Stimulated activated CD8-positive, alpha-beta memory T cell treated with anti-CD3 and anti-CD28 coated beads, Interleukin-15, amount 100 ng/mL, for 24 hours (primary cell): ENCODE measurements at places on chromosomes 2 and 18.

DNA sequence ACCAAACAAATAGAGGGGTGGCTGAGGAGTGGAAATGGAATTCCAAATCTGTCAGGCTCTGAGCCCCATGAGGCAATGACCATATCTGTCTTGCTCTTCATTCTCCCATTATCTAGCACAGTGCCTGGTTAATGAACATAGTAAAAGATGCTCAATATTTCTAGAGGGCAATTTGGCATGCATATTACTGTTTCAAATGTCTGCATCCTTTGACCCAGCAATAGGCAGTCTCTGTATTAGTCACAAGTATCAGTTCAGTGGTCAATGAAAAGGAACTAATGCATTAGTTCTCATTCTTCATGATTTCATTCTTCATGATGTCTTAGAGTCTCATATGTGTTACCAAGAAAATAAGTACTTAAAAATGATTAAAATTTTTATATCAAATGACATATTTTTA, 28.4 kb upstream of the MALL start:
- DNase-seq: no peak

GRCh38 chr2:60416221-60417008, 137.0 kb downstream of the BCL11A start:
- no peak for DNase-seq

DNA sequence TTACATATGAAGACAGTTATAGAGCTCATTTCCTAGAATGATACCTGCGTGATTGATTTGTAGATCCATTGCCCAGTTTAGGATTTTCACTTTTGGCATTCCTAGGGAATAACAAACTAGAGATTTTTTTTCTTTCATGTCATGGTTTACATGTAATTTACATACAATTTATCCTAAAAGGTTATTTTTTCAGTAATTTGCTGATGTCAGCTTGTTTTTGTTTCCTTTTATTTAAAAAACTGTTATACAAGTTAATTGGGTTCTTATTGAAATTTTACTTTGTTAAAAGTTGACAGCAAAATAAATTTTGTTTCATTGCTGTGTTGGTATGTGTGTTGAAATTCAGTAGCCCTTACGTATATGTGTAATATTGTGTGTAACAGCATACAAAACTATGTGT, 23.4 kb downstream of the MTX2 start:
- no peak for DNase-seq

GRCh38 chr2:76450024-76450475, 739.3 kb upstream of the GCFC2 start:
- DNase-seq: no peak

GRCh38 chr2:27798948-27799645, 27.6 kb downstream of the MRPL33 start:
- no peak for DNase-seq

DNA sequence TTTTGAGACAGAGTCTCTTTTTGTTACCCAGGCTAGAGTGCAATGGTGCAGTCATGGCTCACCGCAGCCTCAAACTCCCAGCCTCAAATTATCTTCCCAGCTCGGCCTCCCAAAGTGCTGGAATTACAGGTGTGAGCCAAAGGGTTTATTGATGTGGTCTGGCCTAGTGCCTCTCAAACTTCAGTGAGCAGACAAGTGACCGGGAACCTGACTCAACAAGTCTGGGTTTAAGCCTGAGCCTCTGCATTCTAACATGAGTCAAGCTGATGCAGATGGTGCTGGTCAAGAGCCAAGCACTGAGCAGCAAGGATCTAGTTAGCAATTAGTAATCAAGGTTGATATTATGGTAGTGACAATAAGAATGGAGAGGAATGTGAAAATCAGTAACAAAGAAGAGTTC, 21.3 kb downstream of the CDK15 start:
- DNase-seq: no peak

DNA sequence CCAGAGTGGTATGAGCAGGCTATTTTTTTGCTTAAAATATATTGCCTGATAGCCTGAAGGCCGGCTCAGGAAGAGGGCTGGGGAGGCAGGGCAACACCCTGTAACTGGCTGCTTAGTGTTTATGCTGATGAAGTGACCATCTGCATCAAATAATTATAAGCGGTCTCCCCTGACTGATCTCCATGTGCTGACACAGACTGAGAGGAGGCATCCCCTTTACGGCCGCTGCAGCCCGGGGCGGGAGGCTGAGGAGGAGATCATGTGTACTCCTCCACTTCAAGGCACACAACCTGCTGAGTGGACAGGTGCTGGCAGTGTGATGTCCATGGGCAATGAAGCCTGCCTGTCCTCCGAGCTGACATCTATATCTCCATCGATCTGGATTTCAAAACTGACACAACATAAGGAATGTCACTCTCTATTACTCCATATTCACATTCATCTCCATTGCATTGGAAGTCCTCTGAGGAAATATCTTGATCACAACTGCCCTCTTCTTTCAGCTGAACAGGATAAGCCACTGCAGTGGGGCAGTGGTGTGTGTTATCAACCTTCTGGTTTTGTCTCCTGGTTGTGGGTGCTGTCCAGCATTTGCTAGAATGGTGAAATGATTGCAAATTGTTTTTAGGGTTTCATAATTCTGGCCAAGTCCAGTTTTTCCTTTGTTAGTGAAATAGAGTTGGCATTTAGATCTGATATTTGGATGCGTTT, 143.5 kb downstream of the AQP4 start:
- DNase-seq: no peak

DNA sequence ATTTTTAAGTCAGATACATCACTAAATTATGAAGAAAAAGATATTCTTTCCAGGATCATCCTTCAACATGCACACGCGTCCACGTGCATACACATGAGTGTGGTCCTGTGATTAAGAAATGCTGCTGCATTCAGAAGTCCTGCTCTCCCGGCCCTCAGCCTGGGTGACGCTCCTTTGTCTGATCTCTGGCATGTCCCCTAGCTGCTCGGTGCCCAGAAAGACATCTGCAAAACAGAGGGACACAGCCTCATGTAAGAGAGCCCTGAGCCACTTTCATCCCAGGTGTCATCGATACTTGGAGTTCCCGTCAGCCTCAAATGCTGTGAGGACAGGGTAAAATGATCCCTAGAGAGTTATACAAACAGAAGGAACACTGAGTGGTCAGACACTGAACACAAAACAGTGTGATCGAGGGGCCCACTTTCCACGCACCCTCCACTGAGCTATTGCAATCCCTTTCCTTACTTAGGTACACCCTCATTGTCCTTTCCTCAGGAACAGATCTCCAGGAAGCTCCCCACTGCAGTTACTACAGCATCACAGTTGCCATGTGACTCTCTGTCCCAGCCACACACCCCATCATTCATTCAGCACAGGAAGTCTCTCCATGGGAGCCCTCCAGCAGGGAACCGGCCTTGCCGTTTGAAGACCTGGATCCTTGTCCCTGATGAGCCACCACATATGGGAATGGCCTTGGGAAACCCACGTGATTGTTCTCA, 32.1 kb downstream of the CRACDL start:
- DNase-seq: no peak

- DNase-seq: no peak
Observed at GRCh38 chr2:238716171-238716570, 131.7 kb upstream of the TWIST2 start.

DNA sequence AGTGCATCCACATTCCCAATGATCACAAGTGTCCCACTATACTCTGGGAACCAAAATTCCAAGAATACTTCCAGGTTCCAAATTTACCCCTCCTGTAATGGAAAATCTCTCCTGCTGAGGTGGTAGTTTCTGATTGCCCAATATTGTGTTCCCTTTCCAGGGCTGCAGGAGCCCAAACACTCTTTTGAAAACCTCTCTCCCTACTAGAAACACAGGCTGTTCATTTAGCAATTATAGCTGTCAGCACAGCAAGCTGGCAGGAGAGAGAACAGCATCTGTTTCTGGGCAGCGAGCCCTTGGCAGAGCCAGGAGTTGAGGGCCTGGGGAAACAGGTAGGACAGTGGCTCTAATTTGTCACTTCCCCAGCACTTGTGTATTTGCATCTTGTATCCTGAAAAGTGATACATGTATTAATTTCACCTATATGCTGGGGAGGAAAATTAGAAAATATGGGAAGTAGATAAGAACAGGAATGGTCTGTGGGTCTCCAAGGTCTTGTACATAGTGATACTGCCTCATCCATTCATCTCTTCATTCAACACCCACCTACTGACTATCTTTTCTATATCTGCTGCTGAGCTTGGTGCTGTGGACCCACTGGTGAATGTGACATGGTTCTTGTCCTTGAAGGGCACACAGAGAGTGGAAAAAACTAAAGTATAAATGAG, 16.9 kb upstream of the PAIP2B start:
- DNase-seq: no peak

GRCh38 chr2:156867201-156867600, 390.3 kb upstream of the GALNT5 start:
- no peak for DNase-seq

GRCh38 chr18:22223254-22223964, 54.0 kb downstream of the GATA6 start:
- DNase-seq: no peak

DNA sequence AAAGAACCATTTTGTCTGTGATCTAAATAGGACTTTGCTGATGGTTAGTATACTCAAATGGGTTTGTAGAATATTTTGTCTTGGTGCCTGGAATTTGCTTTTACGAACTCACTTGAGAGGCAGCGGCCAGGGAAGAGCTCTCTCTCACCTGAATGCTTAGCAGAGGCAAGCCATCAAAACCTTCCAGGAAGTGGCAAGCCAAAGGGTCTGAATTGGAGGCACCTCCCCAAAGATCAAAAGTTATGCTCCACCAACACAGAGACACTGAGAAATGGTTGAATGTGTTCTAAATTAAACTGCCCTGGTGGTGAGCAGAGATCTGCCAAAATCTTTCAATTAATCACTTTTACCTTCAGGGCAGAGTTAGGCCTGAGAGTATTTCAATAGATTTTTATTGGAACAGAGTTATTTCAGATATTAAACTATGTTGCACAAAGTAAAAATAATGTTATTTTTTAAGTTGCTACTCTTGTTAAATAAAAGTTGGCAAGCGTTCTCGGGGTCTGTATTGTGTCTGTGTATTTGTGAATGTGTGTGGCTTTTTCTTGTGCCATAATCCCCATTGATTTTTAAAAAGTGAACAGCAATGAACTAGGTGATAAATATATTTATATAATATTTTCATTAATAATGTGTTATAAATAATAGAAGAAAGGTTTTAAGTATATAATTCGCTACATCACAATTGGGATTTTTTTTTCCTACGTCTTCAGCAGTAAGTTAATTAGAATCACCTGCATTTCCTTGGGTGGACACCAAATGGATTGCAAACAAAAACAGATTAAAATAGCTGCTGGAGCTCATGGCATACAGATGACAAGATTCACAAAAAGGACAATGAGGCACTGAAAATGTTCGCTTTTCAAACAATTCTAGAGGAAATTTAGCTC, 416.1 kb downstream of the ARHGAP15 start:
- no peak for DNase-seq

DNA sequence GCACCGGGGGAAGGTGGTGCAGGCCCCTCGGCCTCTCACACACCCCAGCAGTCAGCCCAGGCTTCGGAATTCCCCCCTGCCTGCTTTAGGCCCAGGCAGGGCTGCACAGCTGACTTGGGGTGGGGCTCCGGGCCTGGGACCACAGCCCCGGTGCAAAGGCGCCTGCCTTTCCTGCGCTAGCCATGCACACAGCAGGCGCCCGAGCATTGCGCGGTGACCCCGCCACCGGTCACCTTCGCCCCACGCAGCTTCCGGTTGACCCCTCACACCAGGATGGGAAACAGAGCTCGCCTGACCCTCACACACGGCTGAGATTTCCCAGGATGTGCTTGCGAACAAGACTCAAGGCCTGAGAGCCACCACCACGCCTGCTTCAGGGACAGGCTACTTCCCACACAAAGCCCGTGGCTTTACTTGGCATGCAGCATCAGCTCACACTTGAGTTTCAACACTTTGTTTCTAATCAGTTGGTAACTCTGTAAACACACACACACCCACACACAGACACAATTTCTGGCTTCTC, 46.0 kb downstream of the SLC66A2 start:
- DNase-seq: no peak

GRCh38 chr18:62413206-62413605, 88.1 kb downstream of the TNFRSF11A start:
- no peak for DNase-seq

GRCh38 chr2:231683292-231684235, 24.8 kb upstream of the PTMA start:
- no peak for DNase-seq

DNA sequence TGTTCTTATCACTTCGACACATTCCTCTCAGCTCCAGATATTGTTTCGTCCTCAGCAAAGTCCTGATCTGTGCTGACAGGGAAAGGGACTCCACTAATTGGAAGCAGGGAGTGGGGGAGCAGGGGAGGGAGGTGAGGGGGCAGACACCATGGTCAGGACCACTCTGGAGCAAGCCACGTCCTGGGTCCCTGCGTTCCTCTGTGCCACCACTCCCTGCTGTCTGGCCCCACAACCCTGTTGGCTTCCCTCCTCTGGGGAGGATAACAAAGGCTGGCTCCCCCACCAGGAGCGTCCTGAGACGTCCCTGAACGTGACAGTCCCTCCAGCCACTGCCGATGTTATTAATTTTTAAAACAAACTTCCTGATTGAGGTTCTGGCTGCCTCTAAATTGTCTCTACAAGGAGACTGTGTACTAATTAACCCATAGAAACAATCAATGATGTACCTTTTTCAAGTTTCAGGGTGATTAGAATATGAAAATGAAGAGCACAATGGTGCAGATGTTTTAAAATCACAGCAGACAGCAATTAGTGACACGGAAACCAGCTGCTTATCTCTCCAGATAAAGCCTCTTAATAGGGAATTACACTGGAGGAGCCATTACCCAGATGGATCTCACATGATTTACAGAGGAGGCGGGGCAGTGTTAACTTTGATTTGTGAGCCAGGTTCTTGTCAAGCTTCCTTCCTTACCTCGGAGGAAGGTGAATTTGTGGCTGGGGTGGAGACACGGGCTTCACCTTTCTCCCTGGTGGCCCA, 257.5 kb downstream of the SETBP1 start:
- no peak for DNase-seq

GRCh38 chr18:79062806-79063205, 6.4 kb upstream of the ATP9B start:
- no peak for DNase-seq

DNA sequence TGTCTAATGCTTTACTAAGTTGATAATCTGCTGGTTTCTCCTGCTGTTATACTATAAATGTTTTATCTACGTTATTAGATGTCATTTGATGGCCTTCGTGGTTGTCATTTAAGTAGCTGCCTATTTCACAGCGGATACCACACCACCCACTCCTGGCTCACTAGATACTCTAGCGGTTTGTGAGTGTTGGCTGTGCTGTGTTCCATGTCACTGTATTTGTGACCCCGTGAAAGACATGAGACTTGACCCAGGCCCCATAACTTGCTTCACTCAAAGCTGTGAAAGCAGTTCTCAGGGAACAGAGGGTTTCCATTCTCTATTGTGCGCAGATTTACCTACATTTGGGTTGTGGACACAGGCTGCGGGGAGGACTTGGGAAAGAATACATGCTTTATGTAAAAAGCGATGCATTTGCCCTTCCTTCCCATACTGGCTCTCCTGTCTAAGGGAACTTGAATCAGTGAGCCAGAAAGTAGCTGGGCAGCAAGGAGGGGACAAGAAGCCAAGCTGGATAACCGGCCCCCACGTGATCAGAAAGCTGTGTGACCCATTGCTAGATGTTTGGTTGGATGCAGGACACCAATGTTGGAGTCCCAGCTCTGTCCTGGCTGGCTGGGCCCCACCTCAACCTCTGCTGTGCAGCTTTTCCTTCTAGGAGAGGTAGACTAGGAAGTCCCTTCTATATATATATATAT, 52.2 kb downstream of the PLB1 start:
- DNase-seq: no peak

GRCh38 chr2:236946871-236947270, 138.8 kb upstream of the COPS8 start:
- no peak for DNase-seq
